ENCODE measurements at places on chromosomes 5 and 9. TPM values are rescaled to one million over a fixed set of nuclear protein-coding genes. Genes with fewer than 3 reads are reported as not detected.

GRCh38 chr5:40955313-40955712 lies 46.0 kb downstream of the C7 start:
- no peak for DNase-seq

GRCh38 chr5:78907255-78907891 lies 77.7 kb downstream of the ARSB start:
- peak; percentile 14 for DNase-seq

GRCh38 chr9:120915854-120916470 lies 10.6 kb downstream of the TRAF1 start:
- DNase-seq = peak; percentile 75

DNA sequence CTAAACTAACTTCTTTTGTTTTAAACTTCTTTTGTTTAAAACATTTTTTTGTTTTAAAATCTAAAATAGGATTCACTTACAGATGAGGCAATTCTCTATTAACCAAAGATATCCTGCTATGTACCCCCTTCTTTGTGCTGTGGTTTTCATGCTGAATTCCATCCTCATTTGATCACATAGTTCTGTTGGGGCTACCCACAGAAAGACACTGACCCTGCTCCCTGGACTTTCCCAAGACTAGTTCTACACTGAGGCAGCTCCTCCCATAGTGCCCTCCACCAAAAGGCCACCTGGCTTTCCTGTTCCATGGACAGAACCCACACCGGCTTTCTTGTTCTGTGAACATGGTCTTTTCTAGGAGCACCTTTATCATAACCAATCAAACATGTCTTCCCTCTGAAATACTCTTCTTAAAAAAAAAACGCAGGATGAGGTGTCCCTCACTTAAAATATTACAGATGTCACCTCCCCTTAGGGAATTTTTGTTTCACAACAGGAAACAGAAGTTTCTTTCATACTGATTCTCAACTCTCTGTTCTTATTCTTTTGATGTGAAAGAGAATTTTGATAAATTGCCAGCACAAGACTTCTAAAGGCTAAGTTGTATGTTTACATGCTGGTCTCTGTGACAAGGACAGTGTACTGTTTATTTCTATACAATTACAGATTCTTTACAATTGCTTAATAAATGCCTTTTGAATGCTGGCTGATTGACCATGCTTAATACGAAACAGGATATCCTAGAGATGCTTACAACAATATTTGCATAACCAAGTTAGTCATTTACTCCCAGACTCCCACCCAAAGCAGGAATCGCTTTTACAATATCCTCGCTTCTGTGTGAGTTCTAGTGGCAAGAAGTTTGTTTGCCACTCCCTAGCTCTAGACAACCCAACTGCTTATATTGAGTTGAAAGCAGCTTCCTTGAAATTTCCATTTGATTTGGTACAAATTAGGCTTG lies 300.4 kb downstream of the DTWD2 start:
- no peak for DNase-seq

DNA sequence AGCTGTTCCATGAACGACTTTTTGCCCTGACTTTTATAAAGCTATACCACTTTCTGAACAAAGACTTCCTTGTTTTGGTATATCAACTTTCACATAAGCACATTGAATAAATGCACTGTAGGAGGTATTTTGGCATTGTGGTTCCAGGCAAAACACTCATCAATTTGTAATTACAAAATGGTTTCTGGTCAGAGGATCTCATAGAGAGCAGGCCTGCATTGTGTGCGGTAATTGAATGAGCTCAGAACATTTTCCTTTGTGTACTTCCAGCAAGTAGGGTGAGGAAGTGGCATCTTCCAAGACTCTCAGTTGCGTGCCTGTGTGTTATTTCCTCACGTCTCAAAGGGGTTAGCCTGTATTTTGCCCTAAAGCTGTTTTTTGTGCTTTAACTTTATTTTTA lies 89.2 kb downstream of the PDE6A start:
- DNase-seq = no peak

Gene FGF10
- not detected for total RNA-seq

DNA sequence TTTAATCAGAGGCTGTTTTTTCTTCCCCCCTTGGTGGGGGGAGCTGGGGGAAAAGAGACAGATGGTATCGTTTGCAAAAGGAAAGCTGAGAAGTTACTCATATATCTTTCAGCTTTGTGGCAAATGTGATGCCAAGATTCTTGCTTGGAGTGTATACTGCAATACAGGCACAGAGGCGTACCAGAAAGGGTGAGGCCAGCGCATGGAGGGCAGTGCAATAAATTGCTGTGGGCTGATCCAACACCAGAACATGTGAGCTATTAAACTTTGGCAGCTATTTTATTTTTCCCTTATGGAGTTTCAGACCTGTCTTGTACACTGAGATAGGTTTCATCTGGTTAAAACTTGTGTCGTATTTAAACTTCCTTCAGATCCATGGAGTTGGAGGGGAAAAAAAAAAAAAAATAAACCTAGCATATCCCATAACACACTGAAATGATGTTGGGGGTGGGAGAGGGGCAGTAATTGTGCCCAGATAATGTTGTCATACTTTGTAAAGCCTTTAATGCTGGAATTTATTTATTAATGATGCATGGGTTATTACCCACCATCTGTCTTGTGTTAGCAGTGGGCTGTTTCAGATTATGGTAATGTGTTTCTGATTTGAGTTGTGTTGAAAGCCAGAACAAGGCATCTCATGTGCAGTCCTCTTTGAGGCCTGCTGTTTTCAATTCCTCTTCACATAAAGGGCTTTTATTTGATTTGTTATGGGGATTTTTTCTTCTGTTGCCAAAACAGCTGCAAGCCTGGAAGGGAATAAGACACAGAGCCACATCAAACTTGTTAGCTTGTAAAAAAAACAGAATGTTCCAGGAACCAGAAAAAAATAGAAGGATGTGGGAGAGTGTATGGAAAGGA lies 891.3 kb downstream of the TLE1 start:
- DNase-seq = no peak

GRCh38 chr5:161546470-161547301 lies at the start of gene GABRB2:
Gene GABRB2 (minus strand): TSS chr5:161546725. CDS start chr5:161546643, 82 bp downstream.
- peak; percentile 47 for DNase-seq

Measured in activated CD8-positive, alpha-beta T cell treated with anti-CD3 and anti-CD28 coated beads for 36 hours (primary cell).